ENCODE measurements at places on chromosomes 16 and 17.
A peak's percentile ranks its signal among the peaks of the same experiment; 100 is the strongest.

- no peak for DNase-seq
Measured at GRCh38 chr16:5549802-5550201, 452.2 kb upstream of the EEF2KMT start.

DNA sequence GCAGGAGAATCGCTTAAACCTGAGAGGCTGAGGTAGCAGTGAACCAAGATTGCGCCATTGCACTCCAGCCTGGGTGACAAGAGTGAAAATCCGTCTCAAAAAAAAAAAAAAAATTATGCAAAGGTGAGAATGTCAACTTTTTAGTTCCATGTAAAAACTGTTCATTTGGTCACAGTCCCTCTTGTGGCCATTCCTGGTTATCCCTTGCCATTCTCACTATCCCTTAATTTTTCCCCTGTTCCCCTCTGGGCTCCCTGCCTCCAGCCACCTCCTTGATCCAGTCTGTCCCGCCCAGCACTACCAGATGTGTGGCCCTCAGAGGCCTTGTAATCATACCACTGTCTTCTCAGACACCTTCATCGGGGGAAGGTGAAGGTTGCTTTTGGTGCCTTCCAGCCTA lies 23.4 kb downstream of the DCAF7 start:
- no peak for DNase-seq

GRCh38 chr16:19001788-19002187 lies 18.1 kb downstream of the TMC7 start:
- no peak for DNase-seq

DNA sequence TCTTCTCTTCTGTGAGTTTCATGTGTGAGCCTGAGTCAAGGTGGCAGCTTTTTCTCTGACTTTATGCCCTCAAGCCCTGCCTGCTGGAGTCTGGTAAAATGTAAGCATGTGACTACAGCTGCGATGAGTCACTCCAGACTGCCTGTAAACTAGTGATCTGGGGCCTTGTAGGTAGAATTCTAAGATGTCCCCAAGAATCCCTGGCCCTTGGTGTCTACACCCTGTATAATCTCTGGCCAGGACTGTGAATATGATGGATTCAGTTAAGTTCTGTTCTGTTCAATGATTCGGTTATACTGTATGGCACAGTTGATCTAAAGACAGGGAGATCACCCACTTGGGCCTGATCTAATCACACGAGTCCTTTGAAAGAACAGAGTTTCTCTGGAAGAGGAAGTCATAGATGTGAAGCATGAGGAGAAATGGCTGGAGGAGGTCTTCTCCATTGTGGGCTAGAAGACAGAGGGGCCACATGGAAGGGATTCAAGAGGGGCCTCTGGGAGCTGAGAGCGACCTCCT lies 29.8 kb downstream of the PRSS54 start:
- DNase-seq: no peak

GRCh38 chr16:78655331-78656113 lies 556.1 kb downstream of the WWOX start:
- DNase-seq: no peak

GRCh38 chr16:30534368-30535105 lies at the start of gene ZNF747:
Gene ZNF747, minus strand, starts transcription at chr16:30534858. Its CDS starts 179 bp downstream, at chr16:30534679.
- peak; percentile 87 for DNase-seq

DNA sequence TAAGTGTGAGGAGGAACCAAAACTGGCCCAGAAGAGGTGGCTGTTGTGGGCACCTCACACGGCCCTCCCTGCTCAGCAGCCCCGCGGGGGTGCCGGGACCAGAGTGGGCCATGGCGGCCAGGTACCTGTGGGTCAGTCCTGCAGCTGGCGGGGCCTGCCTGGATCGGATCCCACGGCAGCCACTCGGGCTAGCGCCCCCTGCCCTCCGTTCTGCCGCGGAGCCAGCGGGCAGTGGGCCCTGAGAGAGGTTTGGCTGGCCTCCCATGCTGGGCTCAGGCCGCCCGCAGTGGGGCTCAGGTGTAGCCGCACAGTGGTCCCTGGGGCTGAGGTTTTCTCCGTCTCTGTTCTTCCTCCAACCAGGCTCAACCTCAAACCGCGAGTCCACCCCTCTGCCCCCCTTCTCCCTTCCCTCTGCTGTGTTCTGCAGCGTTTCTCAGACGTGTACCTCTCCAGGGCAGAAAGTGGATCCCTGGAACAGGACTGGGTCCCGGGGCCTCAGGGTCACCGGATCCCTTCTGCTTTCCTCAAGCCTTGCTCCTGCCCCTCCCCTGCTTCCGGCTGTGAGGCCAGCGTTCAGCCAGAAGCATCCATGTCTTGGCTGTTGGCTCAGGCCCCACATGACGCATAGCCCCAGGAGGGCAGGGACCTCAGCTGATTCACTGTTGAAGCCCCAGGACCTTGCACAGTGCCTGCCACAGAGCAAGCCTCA lies 28.6 kb upstream of the ITGA3 start:
- no peak for DNase-seq

DNA sequence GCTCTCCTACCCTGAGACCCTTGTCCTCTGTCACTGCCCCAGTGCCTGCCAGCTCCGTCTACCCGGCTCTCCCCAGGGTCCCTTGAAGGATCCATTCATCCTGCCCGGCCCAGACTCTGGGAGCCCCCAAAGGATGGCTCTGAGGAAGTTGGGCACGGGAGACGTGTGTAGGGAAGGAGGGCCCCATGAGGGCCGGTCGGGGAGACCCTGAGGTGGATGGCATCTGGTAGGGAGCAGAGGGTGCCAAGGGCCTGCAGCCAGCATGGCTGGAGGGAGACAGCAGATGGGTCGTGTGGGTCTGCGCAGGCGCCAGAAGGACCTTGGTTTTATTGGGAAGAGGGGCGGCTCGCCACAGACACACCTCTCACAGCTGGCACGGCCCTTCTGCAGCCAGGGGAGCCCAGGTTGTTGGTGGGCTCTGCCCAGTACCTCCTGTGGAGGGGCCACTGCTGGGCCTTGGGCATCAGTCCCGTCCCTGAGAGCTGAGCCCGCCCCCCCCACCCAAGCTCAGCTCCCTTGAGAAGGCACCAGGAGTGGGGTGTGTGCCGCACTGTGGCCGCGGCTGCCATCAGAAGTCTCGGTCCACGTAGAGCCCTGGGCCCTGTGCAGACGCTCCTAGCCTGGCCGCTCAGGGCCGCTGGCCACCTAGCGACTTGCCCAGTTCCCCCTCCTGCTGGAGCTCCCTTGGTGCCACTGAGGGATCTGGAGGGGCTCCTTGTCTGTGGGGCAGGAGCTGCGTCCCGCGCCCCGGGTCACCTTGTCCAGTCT lies 16.0 kb downstream of the KCTD5 start:
- DNase-seq: no peak

- DNase-seq: no peak
Measured at GRCh38 chr16:78505544-78506366, 406.3 kb downstream of the WWOX start.

- no peak for DNase-seq
Measured at GRCh38 chr16:28042811-28043210, 20.7 kb downstream of the GSG1L start.

- no peak for DNase-seq
Measured at GRCh38 chr17:49760296-49760695, 3.6 kb downstream of the FAM117A start.

DNA sequence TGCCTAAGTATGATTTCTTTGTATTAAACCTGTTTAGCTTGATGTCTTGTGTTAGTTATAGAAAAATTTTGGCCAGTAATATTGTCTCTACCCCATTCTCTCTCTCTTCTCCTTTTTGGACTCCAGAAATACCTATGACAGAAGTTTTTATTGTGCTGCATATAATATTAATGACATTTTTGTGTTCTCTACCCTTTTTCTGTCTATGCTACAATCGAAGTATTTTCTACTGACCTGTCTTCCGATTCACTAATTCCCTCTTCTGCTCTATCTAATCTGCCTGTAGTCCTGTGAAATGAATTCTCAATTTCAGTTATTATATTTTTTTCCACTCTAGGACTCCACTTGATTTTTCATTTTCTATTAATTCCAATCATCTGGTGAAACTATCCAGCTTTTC lies 26.0 kb upstream of the TMEM92 start:
- no peak for DNase-seq

DNA sequence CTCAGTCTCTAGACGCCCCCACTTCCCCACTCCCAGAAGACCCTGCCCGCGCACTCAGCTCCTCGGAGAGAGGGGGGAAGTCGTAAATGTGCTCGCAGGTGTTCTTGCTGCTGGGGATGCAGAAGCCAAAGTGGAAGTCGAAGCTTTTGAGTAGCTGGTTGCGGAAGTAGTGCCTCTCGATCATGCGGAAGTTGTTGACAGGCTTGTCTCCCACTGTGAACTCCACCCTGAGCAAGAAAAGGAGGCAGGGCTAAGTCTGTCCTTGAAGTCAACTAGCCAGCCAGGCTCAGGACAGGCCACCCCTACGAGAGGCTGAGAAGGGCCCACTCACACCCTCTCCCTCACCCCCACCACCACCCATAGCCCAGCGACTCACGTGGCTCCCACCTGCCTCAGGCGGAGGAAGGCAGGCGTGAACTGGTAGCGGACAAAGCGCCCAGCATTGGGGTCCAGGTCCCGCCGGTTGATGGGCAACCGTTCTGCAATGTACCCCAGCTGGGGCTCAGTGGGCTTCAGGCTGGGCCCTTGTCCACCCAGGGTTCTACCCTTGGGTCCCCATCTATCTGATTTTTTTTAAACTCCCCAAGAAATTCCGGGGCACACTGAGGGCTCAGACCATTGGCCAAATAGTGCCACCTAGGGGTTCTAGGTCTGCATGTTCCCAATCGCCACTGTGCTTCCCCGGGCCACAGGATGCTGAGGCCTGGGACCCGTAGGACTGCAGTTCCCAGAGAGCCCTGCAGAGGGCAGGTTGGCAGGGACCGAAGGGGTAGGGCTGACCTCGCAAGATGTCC lies 4.6 kb downstream of the UNC119 start:
- DNase-seq: peak; percentile 63

DNA sequence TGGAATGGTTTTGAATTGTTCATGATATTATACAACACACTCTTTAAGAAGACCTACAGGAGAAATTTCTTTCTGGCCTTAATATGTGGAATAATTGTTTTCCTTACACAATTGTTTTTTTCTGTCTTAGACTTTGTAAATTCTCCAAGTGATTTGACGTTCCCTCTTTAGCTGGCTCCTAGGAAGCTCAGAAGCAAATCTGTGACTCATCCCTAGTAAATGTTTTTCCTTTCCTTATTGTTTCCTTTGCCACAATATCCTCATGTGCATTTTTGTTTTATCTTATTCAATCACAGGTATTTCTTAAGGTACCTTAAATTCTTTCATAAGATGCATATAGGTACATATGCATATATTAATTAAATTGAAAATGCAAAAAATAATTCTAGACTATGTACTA lies 13.5 kb downstream of the KIAA0753 start:
- DNase-seq: no peak

- DNase-seq: no peak
Measured at GRCh38 chr17:77618731-77619130, 339.8 kb upstream of the TNRC6C start.

GRCh38 chr16:17329391-17329790 lies 141.4 kb downstream of the XYLT1 start:
- no peak for DNase-seq

DNA sequence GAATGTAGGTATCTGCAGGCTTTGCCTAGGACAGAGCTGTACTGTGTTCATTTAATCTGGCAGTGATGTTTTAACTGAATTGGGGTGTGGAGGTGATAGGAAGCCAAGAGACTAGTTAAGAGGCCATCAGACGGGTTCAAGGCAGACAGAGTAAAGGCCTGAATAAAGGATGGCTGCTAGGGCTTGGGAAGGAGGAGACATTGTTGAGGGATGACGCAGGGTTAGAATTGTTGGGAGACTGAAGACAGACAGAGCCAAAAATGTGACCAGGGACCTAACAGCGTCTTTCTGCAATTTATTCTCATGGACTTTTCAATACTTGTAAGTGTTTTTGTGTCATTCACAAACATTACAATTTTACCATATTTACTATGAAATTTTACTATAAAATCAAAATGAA lies 48.6 kb upstream of the MYH10 start:
- no peak for DNase-seq

DNA sequence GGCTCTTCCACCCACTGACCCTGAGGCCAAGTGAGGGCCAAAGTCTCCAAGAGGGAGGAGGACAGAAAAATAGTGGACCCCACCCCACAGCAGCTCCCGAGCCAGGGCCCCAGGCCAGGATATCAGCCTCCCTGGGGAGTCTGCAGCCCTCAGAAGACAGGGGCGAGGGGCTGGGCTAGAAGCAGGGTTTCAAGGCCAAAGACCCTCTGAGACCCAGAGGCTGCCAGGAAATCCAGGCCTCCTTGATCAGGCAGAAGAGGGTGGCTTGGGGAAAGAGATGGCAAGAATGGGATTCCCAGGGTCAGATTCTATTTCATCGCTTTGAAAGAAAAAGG lies 156.1 kb downstream of the ZNF423 start:
- DNase-seq: no peak

DNA sequence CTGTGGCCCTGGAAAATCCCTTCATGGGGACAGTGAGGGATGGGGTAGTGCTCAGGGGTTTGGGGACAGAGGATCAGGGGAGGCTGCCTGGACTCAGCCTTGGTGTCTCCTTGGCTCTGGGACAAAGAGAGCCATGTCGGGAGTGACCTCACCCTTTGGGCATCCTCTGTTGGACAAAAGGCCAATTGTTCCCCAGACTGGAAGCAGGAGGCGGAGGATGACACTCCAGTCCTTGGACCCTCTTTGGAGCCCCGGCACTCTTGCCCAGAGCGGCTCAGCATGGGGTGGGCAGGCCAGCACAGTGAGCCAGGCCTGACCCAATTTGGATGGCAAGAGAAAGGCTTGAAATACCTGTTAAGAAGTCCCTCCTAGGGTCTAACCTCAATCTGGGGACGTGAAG lies 39.4 kb upstream of the PHB1 start:
- no peak for DNase-seq

DNA sequence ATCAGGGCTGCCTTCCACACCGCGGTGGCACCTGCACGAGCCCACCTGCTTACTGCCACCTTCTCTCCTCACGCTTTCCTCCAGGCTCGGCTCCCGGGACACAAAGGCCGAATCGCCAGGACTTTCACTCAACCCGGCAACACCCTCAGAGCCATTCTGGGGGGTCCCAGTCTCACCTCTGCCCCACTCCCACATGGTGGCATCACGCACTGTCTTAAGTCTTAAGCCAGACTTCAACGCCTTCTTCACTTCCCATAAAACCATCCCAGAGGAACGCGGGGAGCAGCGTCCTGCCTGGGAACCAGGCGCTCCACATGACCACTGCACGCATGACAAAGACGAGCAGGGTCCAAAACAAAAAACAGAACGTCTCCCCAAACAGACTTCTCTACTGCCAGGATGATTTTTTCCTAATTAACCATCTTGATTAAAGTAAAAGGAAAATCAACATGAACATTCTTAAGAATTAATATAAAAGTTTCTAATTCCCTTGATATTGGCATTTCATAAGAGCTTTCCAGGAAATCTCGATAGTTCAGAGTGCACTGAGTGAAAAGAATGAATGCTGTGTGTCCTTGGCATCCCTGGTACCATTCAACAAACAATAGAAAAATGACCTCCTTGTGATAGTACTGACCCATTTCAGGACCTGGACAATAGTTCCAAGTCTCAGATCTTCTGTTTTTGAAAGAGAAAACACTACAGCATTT lies 2.6 kb downstream of the CANT1 start:
- DNase-seq: no peak

GRCh38 chr16:9706217-9706836 lies 475.9 kb downstream of the GRIN2A start:
- no peak for DNase-seq

GRCh38 chr16:81366316-81366932 lies 51.7 kb downstream of the GAN start:
- no peak for DNase-seq

GRCh38 chr17:2222301-2222700 lies 81.3 kb downstream of the SMG6 start:
- DNase-seq: no peak

Measured in T-helper 2 cell (primary cell).